Fibroblast of lung (primary cell): ENCODE measurements at places on chromosomes 6 and 20. TPM values are rescaled to one million over a fixed set of nuclear protein-coding genes. Genes with fewer than 3 reads are reported as not detected.

GRCh38 chr6:40347571-40348011, 239.6 kb downstream of the LRFN2 start:
- no peak for DNase-seq
- H3K4me3 ChIP-seq: no peak overlapping the region
- H3K36me3 ChIP-seq: no peaks in the 10 kb centered on the region

KIF25 gene
- 0.26 and 0.33 TPM in 2 replicates for total RNA-seq

SYCP2L gene
- total RNA-seq: under 0.01 and 0.26 TPM in 2 replicates

- no peak for DNase-seq
- peaks cover 42% of the 10 kb centered on the region for H3K27me3 ChIP-seq
- H3K4me1 ChIP-seq: no peaks in the 10 kb centered on the region
- no peak overlapping the region for H3K27ac ChIP-seq
Measured at GRCh38 chr20:38806855-38807655, 1.6 kb downstream of the PPP1R16B start.

DNA sequence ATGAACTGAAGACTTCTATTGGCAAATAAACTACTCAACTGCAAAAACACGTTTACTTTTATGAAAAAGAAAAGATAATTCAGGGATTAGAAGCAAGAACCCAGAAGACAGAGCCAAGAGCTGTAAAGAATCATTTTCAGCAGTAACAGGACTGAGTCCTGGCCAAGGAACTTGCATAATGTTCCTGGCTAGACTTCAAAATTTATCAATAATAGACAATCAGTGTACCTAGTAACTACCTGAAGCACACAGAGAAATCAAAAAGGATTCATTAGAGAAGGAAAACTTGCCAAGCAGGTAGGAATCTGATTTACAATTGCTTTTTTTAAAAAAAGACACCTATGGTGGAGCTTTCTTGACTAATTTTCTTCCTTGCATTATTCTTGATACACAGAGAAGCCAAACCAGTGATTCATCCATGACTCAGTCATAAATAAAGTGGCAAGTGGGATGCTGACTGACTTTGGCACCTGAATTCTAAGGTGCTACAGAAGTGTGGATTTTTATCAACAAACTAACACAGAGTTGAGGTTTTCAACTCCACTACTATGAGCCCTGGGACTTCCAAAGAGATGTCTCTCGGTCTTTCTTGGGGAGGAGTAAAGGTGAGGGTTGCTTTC, 281.3 kb downstream of the BMP7 start:
- H3K4me3 ChIP-seq: no peak overlapping the region
- peak; percentile 28 for DNase-seq
- no peaks in the 10 kb centered on the region for H3K36me3 ChIP-seq
- no peaks in the 10 kb centered on the region for H3K4me1 ChIP-seq
- H3K27me3 ChIP-seq: no peaks in the 10 kb centered on the region

- no peak overlapping the region for H3K27ac ChIP-seq
- no peaks in the 10 kb centered on the region for H3K36me3 ChIP-seq
- H3K27me3 ChIP-seq: no peaks in the 10 kb centered on the region
- no peak for DNase-seq
Measured at GRCh38 chr6:62391358-62391757, 105.3 kb upstream of the KHDRBS2 start.

RNF39 gene
- not detected in 2 replicates for total RNA-seq

GRCh38 chr20:63214514-63214913, 1.4 kb downstream of the YTHDF1 start:
- no peak overlapping the region for H3K4me3 ChIP-seq
- no peak for DNase-seq
- no peaks in the 10 kb centered on the region for H3K27me3 ChIP-seq
- peaks cover 5% of the 10 kb centered on the region for H3K4me1 ChIP-seq
- no peak overlapping the region for H3K27ac ChIP-seq
- peaks cover 8% of the 10 kb centered on the region for H3K36me3 ChIP-seq

- H3K27ac ChIP-seq: no peak overlapping the region
- H3K4me1 ChIP-seq: no peaks in the 10 kb centered on the region
- no peaks in the 10 kb centered on the region for H3K27me3 ChIP-seq
- H3K36me3 ChIP-seq: no peaks in the 10 kb centered on the region
- H3K4me3 ChIP-seq: no peak overlapping the region
Measured at GRCh38 chr6:109834131-109834530, 143.0 kb downstream of the FIG4 start.

GRCh38 chr6:10000551-10000950, 414.3 kb downstream of the TFAP2A start:
- DNase-seq: no peak
- H3K4me1 ChIP-seq: no peaks in the 10 kb centered on the region
- no peak overlapping the region for H3K4me3 ChIP-seq
- H3K27me3 ChIP-seq: no peaks in the 10 kb centered on the region
- H3K36me3 ChIP-seq: no peaks in the 10 kb centered on the region
- no peak overlapping the region for H3K27ac ChIP-seq

KCNK15 gene
- total RNA-seq: 1.8 and 4.1 TPM in 2 replicates

OLIG3 gene
- total RNA-seq: not detected in 2 replicates

DNA sequence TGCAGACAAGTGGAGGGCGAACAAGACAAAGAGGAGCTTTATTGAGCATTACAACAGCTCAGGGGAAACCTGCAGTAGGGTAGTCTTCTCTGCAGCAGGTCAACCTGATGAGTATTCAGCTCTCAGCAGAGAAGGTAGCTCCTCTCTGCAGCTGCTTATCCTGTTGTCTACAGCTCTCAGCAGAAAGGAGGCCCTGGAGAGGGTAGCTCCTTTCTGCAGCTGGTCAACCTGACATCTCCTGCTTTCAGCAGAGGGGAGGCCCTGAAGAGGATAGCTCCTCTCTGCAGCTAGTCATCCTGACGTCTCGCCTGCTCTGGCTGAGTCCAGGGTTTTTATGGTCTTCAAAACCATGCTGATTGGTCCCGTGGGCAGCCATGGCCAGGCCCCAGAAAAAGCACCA, 113.6 kb downstream of the CD24 start:
- DNase-seq: no peak
- H3K27ac ChIP-seq: no peak overlapping the region
- H3K27me3 ChIP-seq: no peaks in the 10 kb centered on the region
- no peaks in the 10 kb centered on the region for H3K4me1 ChIP-seq
- no peaks in the 10 kb centered on the region for H3K36me3 ChIP-seq
- H3K4me3 ChIP-seq: no peak overlapping the region

DNA sequence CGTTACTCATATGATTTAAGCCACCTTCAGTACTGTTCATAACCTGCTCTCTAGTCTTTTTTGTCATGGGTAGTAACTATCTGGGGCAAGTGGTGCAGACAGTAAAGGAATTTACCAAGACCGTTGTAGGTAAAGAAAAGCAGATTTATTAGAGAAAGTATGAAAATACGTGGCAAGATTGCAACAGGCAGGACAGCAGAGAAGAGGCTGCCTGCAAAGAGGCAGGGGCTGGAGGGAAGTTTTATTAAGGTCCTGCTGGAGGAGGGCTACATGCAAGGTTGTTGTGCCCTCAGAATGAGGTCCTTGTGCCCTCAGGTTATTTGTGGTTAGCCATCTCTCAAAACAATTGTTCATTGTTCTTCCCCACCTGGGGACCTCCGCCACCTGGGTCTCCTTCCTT, 444.3 kb downstream of the BCKDHB start:
- H3K27ac ChIP-seq: no peak overlapping the region
- DNase-seq: no peak
- H3K4me1 ChIP-seq: peaks cover 6% of the 10 kb centered on the region
- no peaks in the 10 kb centered on the region for H3K36me3 ChIP-seq
- H3K4me3 ChIP-seq: no peak overlapping the region

DNA sequence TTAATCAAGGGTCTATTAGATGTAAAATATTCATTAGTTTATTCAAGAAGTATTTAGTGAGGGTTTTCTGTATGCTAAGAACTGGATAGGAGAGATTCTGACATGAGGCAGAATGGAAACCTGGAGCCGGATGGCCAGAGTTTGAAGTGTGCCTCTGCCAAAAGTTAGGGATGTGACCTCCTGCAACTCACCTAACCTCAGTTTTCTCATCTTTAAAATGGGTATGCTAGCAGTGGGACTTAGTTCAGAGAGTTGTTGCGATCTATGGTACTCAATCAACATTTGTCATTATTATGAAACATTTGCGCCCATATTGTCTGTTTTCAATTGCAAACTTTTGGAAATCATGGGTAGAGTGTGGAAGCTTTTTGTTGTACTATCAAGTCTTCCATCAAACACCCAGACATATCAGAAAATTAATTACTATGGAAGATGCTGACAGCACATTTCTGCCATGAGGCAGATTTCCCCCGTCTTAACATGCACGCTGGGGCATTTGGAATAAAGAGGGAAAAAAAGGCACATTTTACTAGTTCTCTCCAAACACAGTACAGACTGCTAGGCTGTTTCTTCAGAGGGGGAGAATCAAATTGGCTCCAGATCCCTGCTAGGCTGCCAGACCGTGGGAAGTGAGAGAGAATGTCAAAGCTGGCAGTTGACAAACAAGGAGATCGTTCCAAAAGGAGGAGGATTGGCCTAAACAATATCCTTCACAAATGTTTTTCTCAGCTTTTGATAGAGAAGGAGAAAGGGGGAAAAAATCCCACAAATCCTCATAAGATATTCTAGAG, 205.3 kb upstream of the TSHZ2 start:
- H3K36me3 ChIP-seq: no peaks in the 10 kb centered on the region
- DNase-seq: no peak
- H3K4me3 ChIP-seq: no peak overlapping the region
- H3K27ac ChIP-seq: no peak overlapping the region
- H3K4me1 ChIP-seq: no peaks in the 10 kb centered on the region
- H3K27me3 ChIP-seq: no peaks in the 10 kb centered on the region

- no peak for DNase-seq
- H3K4me1 ChIP-seq: no peaks in the 10 kb centered on the region
- H3K27ac ChIP-seq: no peak overlapping the region
Measured at GRCh38 chr6:76134651-76135050, 62.2 kb upstream of the IMPG1 start.
